Natural killer cell treated with Interleukin-12 subunit alpha and Interleukin-12 subunit beta and Interleukin-15 and Interleukin-18, amount 100 ng/mL, for 72 hours (primary cell): ENCODE measurements at places on chromosomes 11 and 22.

DNA sequence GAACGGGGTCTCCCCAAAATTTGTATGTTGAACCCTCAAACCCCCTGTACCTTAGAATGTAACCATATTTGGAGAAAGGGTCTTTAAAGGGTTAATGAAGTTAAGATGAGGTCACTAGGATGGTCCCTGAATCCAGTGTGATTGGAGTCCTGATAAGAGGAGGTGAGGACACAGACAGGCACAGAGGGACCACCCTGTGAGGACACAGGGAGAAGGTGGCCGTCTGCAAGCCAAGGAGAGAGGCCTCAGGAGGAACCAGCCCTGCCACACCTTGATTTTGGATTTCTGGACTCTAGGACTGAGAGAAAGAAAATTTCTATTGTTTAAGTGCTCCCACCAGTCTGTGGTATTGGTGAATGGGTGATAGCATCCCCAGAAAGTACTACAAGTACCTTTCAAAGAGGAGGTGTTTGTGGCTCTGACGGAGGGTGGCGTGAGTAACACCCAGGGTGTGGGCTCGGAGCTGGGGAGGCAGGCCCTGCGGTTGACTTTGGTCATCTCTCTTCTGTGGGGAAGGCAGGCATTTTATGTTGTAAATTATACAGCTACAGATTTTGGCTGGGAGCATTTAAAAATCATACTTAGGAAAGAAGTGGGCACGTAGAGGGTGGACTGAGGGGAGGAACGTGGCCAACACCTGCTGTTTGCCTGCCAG, 13.8 kb downstream of the MRGPRF start:
- H3K27me3 ChIP-seq = no peaks in the 10 kb centered on the region
- peaks cover 16% of the 10 kb centered on the region for H3K4me1 ChIP-seq

GRCh38 chr22:27757928-27758525, 43.5 kb downstream of the MN1 start:
- no peaks in the 10 kb centered on the region for H3K4me1 ChIP-seq
- DNase-seq = no peak
- H3K4me3 ChIP-seq = no peak overlapping the region
- no peaks in the 10 kb centered on the region for H3K36me3 ChIP-seq
- no peaks in the 10 kb centered on the region for H3K27me3 ChIP-seq
- no peak overlapping the region for H3K27ac ChIP-seq

GRCh38 chr11:35237860-35238715, 99.1 kb downstream of the CD44 start:
- peaks cover 61% of the 10 kb centered on the region for H3K4me1 ChIP-seq
- peaks cover 6% of the 10 kb centered on the region for H3K36me3 ChIP-seq
- no peak overlapping the region for H3K4me3 ChIP-seq
- H3K27me3 ChIP-seq = peaks cover 2% of the 10 kb centered on the region
- DNase-seq = peak; percentile 65
- H3K27ac ChIP-seq = peak overlapping the region; percentile 49

GRCh38 chr11:47992959-47993820, 12.8 kb downstream of the PTPRJ start:
- DNase-seq = no peak
- H3K27me3 ChIP-seq = no peaks in the 10 kb centered on the region
- no peak overlapping the region for H3K4me3 ChIP-seq
- no peaks in the 10 kb centered on the region for H3K36me3 ChIP-seq
- peaks cover 50% of the 10 kb centered on the region for H3K4me1 ChIP-seq

DNA sequence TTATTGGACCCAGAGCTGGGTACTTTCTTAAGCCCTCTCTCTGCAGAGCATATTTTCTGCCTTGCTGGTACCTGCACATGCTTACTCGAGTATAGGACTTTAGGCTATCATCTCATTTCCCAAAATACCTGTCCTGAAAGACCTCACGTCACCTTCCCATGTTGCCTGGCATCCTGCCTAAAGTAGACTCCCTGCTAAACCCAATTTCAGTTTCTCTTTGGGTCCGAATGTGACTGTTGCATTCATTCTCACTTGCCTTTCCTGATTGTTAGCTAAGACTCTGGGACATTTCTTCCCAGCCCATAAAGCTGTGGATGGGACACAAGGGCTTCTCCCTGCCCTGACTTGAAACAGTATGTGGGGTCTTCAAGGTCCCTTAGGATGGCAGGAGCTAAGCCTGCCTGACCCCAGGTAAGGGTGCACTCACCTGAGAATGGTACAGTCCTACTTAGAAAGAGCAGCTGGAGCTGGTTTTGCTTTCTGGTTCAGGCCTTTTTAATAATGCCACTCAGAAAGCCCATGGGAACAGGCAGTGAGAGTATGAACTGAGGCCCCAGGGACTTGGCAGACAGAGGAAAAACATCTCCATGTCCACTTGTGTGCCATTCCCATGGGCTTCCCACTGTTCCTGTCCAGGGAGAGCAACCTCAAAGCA, 12.9 kb downstream of the OR51E2 start:
- no peaks in the 10 kb centered on the region for H3K4me1 ChIP-seq
- no peak for DNase-seq
- no peak overlapping the region for H3K4me3 ChIP-seq
- H3K27ac ChIP-seq = no peak overlapping the region
- no peaks in the 10 kb centered on the region for H3K36me3 ChIP-seq
